ENCODE measurements at places on chromosomes 11 and 22. TPM values are rescaled to one million over a fixed set of nuclear protein-coding genes. Genes with fewer than 3 reads are reported as not detected.
A peak's percentile ranks its signal among the peaks of the same experiment; 100 is the strongest.

SMC1B gene
- not detected for total RNA-seq

XKR3 gene
- total RNA-seq, result not detected

NRXN2 gene
- total RNA-seq, result 7.9 TPM

DNA sequence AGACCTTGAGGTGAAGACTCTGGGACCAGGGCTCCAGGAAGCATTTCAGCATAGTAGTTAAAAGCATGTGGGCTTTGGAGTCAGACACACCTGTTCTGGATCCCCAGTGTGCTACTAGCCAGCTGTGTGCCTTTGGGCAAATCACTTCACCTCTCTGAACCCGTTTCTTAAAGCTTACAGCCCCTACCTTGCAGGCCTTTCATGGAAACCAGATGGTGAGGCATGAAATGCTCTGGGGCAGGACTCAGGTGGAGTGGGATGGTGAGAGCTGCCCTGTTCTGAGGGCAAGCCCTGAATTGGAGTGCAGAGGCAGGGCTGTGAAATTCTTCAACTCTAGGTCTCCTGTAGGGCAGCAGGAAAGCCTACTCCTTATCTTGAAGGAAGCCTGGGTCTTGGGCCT, 10.5 kb downstream of the UCP2 start:
- DNase-seq, result peak; percentile 6

GRCh38 chr22:41442240-41442792, 4.3 kb downstream of the TOB2 start:
- no peak for DNase-seq

- no peak for DNase-seq
These were observed 388.4 kb downstream of the BUD13 start for GRCh38 chr11:116384407-116384806.

All from posterior vena cava (tissue), 2 donors.